HepG2 (cell line): ENCODE measurements at places on chromosomes 6 and 20. TPM values are rescaled to one million over a fixed set of nuclear protein-coding genes. Genes with fewer than 3 reads are reported as not detected.

DNA sequence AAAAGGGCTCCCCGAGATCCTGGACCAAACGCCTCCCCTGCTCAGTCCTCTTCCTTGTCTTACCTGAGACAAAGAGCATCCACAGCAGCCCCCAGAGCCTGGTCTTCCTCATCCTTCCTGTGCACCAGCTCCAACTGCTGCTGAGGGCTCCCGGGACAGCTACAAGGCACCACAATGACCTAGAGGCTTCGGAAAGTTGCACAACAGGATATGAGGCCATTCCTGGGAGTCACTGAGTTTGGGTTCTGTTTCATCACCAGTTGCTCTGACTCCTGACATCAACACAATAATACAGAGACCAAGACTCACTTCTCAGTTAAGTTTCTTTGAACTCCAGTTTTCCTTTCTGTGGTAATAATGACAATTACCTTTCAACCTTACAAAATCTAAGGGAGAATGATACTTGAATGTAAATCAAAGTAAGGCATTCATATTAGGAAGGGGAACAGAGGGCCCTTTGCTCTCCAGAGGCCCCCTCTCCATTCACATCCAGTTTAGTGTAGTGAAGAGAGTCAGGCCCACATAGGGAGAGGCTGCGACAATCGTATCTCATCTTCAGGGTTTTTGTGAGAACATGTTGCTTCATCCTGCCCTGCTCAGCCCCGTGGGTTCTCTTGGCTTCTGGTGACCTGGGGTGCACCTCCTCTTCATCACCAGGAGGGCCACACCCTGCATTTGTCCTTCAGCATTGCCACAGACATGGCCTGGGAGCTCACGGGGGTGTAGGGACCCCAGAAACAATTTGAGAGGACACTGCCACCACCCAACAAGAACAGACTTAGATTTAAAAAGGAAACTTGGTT lies at the start of gene TREM1:
TREM1 (minus strand) TSS at position 139 of the 803 bp plus-strand sequence; CDS start at position 112, 27 bp downstream.
- peak; percentile 17 for DNase-seq

DNA sequence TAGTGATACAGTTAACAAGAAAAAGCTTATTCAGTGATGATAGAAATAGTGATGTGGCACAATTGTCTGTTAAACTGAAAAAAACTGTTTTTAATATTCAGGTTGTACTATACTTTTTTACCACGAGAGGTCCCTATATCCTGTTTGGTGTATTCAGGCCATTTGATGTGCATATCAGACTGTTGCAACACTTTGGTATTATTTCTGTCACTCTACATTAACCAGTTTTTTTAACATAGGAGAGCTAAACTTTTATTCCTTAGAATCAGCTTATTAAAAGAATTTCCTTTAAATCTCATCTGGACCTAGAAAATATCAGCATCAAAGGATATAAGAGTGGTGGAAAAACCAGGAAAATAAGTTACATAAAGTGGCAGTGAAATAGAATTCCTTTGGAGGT lies 36.8 kb downstream of the TSPYL4 start:
- peak; percentile 56 for DNase-seq

DNA sequence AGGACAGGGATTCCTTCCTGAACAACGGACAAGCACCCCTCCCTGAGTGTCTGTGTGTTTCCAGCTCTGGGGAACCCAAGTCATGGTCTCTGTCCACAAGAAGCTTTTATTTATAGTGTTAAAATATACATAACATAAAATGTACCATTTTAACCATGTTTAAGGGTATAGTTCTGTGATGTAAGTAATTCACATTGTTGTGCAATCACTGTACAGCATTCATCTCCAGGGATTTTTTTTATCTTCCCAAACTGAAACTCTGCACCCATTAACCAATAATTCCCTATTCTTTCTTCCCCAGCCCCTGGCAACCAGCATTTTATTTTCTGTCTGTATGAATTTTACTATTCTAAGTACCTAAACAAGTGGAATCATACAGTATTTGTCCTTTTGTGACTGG lies 84.2 kb downstream of the FOXF2 start:
- DNase-seq = no peak

GRCh38 chr6:98920904-98921431 lies 26.8 kb downstream of the FBXL4 start:
- DNase-seq = no peak

DNA sequence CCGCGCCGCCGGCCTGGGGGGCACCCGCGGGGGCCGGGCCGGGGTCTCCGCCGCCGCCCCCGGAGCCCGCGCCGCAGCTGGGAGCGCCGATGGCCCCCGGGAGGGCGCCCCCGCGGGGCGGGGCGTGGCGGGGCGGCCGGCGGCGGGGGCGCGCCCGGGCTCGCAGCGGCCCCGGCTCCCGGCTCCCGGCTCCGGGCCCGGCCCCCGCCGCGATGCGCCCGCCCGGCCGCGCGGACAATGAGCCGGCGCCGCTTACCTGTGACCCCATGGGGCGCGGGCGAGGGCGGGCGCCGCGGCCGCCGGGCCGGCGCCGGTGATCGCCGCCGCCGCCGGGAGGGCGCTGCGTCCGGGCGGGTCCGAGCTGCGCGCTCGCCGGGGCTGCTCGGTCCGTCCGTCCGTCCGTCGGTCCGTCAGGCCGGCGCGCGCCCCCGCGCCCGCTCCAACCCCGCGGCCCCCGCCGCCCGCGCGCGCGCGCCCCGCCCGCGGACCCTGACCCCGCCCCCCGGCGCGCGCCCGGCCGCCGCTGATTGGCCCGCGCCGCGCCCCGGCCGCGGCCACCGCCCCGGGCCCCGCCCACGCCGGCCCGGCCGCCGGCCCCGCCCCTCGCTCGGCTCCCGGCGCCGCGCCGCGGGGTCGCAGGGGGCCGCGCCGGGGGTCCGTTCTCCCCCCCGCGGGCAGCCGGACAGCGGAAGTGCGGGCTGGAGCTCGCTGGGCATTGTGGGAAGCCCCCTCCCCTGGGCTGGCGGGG lies at the start of gene ZBTB46:
ZBTB46 (minus strand) TSS at position 424 of the 748 bp plus-strand sequence. CDS start 40,507 bp downstream, outside the sequence.
- no peak for DNase-seq

- no peak for DNase-seq
Measured at GRCh38 chr20:49433333-49433732, 49.1 kb downstream of the KCNB1 start.

Gene TRIM10
- total RNA-seq = 4.1 and 4.5 TPM in 2 replicates

Gene B4GALT5
- 26.7 and 30.9 TPM in 2 replicates for total RNA-seq

Gene SIRPD
- total RNA-seq = not detected in 2 replicates

Gene USP49
- 2.9 TPM in 2 replicates for total RNA-seq
